ENCODE measurements at places on chromosomes 12 and 14. TPM values are rescaled to one million over a fixed set of nuclear protein-coding genes. Genes with fewer than 3 reads are reported as not detected.

- H3K27me3 ChIP-seq = no peaks in the 10 kb centered on the region
- no peaks in the 10 kb centered on the region for H3K36me3 ChIP-seq
- DNase-seq = no peak
- H3K4me3 ChIP-seq = no peak overlapping the region
Measured at GRCh38 chr14:85358136-85358785, 171.7 kb upstream of the FLRT2 start.

DNA sequence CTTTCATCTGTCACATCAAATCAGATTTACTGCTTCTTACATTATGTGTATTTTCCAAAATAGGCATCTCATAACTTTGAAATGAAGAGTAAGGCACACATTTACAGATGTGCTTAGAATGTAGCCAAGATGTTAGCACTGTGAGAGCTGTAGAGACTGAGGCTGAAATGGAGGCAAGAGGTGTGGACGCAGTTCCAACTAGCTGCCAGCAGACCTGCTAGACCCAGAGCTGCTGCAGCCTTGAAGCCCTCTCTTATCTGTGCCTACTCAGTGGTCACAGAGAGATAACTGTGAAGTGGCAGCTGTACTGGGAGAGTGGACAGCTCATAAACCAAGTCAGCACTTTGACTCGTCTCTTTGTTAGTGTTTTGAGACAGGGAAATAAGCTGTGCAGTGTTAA is 470.9 kb downstream of the CCER1 start:
- H3K27me3 ChIP-seq = no peaks in the 10 kb centered on the region
- no peaks in the 10 kb centered on the region for H3K4me1 ChIP-seq
- no peak overlapping the region for H3K4me3 ChIP-seq

DNA sequence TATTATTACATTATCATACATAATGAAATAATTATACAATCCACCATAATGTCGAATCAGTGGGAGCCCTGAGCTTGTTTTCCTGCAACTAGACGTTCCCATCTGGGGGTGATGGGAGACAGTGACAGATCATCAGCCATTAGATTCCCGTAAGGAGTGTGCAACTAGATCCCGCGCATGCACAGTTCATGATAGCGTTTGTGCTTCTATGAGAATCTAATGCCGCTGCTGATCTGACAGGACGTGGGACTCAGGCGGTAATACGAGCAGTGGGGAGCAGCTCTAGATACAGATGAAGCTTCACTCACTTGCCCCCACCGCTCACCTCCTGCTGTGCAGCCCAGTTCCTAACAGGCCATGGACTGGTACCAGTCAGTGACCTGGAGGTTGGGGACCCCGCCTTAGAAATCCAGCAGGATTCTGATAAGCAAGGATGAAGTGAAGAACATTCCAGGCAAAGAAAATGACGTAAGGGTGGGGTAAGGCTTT is 204.6 kb downstream of the ETV6 start:
- no peaks in the 10 kb centered on the region for H3K27me3 ChIP-seq
- no peak for DNase-seq
- no peaks in the 10 kb centered on the region for H3K4me1 ChIP-seq
- H3K36me3 ChIP-seq = peaks cover 14% of the 10 kb centered on the region
- no peak overlapping the region for H3K27ac ChIP-seq

- DNase-seq = no peak
- H3K27ac ChIP-seq = no peak overlapping the region
- H3K4me1 ChIP-seq = peaks cover 22% of the 10 kb centered on the region
- H3K4me3 ChIP-seq = no peak overlapping the region
Measured at GRCh38 chr14:102512793-102513300, 3.3 kb upstream of the ANKRD9 start.

GALNT16 gene
- total RNA-seq = 0.06 TPM
